IPS DF 19.7 (cell line): ENCODE measurements at places on chromosomes 3 and 15.

- no peak for DNase-seq
Observed at GRCh38 chr3:119359476-119360326, 65.5 kb downstream of the ARHGAP31 start.

GRCh38 chr3:58066842-58067241 is 58.6 kb downstream of the FLNB start:
- DNase-seq, result no peak

DNA sequence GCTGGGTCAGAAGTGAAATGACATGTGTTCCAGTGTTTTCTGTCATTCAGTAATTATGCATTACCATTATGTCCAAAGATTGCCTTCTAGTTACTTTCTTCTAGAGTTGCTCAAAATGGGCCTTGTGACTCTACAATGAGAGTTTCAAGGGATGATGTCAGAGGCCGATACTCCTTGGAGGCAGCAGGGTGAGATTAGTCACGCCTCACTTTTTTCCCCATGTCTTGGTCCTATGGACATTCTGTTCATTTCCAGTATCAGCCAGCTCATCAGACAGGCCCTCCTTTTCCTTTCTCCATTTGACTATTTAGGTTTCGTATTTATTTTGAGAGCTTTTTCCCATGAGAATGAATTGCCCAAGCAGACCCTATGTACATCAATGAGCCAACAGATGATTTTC is 17.5 kb downstream of the VGLL3 start:
- DNase-seq, result no peak

DNA sequence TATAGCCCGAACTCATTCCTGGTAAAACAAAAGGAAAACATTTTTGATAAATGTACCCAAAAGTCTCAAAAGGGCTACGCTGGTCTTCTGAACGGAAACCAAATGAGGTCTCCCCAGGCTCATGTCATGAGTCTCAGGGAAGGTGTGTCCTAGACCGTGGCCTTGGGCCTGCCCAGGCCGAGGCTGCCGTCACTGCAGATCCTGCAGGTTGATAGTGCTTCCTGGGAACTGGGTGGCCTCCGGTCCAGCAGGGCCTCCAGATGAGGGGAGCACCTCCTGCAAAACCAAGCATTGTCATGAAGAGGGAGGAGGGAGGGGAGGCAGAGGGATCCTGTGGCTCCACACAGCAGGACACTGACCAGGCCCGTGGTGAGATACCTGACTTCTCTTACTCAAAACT is 37.5 kb downstream of the ZXDC start:
- DNase-seq, result no peak

- no peak for DNase-seq
Observed at GRCh38 chr15:88932271-88932874, 19.2 kb upstream of the MFGE8 start.
